Muscle of leg (tissue), 16 donors: ENCODE measurements at places on chromosomes 3 and 15.
A peak's percentile ranks its signal among the peaks of the same experiment; 100 is the strongest.

GRCh38 chr3:183287301-183287971 lies 34.4 kb downstream of the B3GNT5 start:
- peak; percentile 73 for DNase-seq

- DNase-seq = no peak
Observed at GRCh38 chr3:57896691-57897090, 111.5 kb upstream of the FLNB start.

DNA sequence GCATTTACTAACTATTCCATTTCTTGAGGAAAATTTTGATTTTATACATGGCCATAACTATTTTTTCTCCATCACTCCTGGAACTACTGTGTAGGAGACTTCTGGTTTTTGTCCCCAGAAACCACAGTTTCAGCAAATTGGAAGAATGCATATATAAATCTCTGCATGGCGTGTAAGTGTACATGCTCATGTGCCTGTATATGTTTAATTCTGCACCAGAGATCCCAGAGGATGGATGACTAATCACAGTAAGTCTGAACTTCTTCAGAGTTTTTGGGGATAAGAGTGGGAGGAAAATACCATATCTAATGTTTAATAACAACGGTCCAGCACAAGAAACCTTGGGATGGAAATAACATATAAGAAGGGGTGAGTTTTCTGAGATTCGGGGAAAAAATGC lies 10.9 kb upstream of the COL6A6 start:
- DNase-seq = peak; percentile 72

GRCh38 chr15:77107531-77108355 lies 36.8 kb upstream of the TSPAN3 start:
- DNase-seq = peak; percentile 83

DNA sequence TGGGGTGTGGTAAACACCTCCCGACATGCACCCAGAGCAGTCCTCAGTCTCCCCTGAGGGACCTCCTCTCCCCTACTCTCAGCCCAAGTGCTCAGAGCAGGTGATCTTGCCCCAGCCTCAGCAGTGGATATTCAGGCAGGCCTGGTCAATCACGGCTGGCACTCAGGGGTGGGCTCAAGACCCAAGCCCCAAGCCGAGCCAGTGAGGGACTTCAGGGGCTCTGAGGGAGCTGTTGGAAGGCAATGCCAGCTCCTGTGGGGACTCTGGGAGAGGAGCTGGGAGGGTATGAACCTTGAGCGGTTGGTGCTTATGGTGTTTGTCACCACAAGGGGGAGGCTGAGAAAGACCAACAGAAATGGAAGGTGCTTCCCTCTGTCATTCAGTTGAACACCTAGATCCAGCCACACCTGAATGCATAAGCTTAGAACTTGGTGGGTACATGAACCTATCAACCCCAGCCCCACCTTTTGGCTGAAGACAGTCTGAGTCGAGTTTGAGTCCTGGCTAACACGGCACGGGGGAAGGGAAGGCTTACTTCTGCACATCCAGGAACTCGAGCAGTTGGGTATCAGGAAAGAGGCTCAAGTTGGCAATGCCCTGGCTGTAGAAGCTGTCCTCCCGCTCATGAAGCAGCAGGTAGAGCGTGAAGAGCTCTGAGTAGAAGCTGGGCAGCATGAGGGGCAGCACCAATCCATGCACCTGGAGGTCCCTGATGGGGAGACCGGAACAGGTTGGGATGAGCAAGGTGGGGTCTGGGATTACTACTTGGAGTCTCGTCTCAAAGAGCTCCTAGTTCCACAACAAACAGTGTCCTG lies 19.2 kb downstream of the ALS2CL start:
- no peak for DNase-seq

- DNase-seq = peak; percentile 73
Observed at GRCh38 chr3:100650651-100651619, 41.5 kb downstream of the ADGRG7 start.

DNA sequence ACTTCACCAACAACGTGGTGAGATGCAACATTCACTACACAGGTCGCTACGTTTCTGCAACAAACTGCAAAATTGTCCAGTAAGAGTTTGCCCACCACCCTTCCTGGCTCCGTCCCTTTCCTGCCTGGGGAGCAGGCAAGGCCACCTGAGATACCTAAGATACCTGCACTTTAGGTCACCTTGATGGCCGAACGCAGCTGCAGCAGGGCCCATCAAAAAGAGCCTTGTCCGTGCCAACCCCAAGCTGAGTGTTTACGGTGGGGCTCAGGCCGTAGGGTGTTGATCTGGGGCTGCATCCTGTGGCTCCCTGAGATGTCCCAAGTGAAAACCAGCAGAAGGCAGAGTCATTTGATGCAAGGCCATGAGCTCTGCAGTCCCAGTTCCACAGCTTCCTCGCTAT lies 23.2 kb downstream of the LOXL1 start:
- no peak for DNase-seq

- no peak for DNase-seq
Observed at GRCh38 chr15:34760909-34761308, 6.1 kb upstream of the GJD2 start.

GRCh38 chr3:40504636-40505430 lies 1.0 kb upstream of the ZNF620 start:
- DNase-seq = peak; percentile 8

DNA sequence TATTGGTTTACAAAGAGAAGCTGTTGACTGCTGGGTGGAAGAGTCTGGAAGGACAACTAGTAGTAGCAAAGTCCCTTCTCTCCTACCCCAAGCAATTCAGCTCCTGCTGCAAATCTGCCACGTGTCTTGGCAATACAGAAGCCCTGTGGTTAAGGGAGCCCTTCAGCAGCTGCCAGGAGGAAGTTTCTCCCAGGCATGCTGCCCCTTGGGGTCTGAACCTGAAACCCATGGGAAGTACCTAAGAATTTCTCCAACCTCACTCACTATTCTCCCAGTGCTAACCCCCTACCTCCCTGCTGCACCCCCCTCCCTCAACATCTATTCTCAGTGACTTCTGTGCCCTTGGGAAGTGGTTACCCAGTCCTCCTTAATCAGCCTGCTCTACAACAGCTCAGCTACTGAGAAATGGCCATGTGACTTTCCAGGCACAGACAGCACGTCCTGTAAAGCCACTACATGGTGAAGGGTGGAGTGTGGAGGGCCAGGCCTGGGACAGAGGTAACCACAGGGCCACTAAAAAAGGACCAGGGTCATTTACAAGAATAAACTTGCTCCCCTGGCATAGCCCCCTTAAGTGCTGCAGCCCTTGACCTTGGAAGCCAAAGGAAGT lies 316.6 kb downstream of the NTRK3 start:
- no peak for DNase-seq

DNA sequence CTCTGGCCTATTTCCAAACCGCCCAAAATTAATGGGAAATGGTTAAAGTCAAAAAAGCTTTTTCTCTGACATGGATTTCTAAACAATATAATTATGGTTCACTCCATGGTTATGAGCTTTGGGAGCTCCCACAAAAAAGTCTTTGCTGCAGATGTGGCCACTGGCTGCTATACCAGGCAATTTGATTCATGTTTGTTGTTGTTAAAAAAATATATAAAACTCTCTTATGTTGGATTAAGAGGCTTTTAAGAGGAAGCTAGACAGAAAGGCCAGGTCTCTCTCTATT lies 258.6 kb downstream of the TIGIT start:
- no peak for DNase-seq

DNA sequence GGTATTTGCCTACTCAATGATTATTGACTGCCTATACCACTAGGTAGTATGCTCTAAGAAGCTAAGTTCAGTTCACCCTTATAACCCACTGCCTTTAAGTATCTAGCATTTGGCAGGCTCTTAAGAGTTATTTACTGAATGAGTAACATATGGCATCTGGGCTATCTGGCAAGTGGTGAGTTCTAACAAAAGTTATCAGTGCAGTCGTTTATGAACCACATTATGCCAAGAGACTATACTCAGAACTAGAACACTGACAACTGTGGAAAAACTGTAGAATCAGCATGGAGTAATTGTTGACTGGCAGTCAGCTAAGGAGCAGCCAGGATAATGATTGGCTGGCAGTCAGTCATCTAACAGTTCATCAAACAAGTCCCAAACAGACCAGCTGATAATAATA lies 25.8 kb downstream of the RAF1 start:
- DNase-seq = peak; percentile 24

DNA sequence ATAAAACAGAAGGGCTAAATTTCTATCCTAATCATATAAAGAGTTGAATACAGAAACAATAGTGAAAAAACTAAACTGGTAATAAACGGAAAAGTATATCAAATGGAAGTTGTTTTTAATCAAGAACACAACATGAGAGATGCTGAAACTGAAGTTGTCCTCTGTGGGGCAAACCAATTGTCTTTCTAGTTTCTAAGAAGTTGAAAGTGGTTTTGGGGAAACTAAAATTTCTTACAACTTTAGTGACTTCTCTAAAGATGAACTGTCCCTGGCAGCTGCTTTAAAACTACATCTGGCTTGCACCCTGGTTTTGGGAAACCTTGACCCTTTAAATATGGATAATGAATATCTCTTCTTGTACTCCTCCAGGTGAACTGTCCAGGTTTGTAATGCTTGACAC lies 155.6 kb downstream of the ADAM10 start:
- DNase-seq = no peak

DNA sequence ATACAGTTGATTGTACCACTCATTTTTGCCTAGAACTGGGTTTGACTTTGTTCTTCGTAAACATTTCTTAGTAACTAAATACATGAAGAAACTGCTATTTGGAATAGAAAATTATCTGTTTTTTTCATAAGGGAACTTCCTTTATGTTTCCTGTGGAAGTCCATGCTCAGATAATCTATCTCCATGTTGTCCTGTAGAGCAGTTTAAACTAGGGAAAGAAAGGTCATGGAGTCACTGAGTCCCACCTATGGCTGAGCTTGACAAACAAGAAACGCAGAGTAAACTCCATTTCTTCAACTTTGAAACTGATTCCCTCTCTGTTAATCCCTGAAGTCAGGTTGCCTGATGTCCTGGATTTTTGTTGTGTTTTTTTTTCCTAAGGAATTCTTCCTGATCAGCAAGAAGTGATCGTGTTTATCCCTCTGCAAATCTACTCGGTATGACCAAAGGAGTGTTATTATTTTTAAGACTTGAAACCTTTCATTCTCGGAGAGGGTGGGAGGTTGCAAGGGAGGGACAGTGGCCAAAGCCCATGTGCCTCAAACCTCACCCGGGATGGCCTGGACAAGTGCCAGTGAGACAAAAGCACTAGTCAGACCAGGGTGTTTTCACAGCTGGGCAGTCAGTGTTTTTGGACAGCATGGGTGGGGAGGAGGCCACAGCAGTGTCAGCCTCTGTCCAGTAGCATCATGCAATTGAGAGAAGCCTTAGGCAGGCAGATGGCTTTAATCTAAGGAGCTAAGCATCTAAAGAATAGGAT lies 129.8 kb upstream of the PHLDB2 start:
- DNase-seq = peak; percentile 78

- DNase-seq = no peak
Observed at GRCh38 chr3:62875558-62876002, 364 bp upstream of the CADPS start.

- no peak for DNase-seq
Observed at GRCh38 chr15:98737159-98737558, 88.8 kb downstream of the IGF1R start.

DNA sequence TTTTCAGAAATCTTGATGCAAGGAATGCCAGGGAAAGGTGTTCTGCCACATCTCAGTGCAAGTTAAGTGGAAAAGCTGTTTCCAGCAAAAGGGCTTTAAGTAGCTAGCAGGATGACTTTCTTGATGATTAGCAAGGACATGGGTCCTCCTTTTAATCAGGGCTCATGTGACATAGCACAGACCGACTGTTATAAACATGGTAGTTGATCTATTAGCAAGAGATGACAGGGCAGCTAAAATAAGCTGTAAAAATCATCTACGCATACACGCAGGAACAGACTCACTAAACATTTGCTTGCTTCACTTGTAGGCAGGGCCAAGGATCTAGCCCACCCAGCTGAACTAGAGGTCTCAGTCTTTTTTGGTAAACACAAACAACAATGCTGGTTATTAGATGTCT lies 69.0 kb downstream of the GOLIM4 start:
- DNase-seq = no peak

- peak; percentile 38 for DNase-seq
Observed at GRCh38 chr3:144771381-144771870, 799.8 kb downstream of the DIPK2A start.

DNA sequence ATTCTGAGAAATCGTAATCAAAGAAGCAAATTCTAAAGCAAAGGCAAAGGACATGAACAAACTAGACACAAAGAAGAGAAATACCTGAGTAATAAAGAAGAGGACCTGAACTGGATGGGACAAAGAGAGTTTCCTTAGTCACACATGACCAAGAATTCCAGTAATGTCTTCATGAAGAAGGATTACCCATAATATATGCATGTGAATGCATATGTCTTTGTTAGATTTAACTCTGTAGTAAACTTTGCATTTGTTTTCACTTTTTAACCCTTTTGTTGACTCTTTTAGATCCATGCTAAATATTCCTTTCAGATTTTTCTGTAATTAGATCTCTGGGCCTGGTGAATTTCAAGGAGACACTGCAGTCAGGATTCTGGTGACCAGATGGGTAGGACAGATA lies 279.8 kb downstream of the ARRDC4 start:
- no peak for DNase-seq

DNA sequence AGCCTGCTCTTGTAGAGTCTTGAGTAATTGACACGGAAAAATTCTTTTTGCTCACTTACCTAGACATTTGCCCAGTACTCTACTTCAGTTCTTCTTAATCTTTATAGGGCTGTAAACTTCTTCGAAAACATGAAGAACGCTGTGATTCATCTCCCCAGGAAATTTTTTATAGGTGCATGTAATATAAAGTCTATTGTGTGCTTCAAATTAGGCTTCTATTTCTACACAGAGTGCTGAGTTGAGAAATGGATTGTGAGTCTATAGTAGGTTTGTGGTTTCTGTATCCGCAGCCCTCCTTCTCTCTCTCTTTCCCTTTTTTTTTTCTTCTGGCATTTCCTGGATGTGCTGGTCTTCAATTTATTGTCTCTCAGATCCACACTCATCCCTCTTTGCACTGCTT lies 183.3 kb upstream of the DCBLD2 start:
- DNase-seq = no peak

- no peak for DNase-seq
Observed at GRCh38 chr3:48135552-48136495, 52.4 kb downstream of the CDC25A start.

DNA sequence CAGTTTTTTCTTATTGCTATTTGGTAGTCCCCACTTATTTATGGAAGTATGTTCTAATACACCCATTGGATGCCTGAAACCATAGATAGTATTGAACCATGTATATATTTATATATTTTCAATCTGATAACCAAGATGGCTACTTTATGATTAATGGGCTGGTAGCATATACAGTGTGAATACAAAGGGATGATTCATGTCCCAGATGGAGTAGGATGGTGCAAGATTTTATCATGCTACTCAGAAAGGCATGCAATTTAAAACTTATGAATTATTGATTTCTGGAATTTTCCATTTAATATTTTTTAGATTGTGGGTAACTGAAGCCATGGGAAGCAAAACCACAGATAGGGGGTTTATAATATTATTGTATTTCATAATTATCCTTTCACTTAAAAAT lies 35.2 kb downstream of the AP4E1 start:
- no peak for DNase-seq

- peak; percentile 46 for DNase-seq
Observed at GRCh38 chr3:5195605-5196004, 8.1 kb downstream of the EDEM1 start.

GRCh38 chr3:138673641-138674530 lies 65.3 kb downstream of the FAIM start:
- peak; percentile 58 for DNase-seq
